ENCODE measurements at places on chromosomes 12 and 14. TPM values are rescaled to one million over a fixed set of nuclear protein-coding genes. Genes with fewer than 3 reads are reported as not detected.

Gene EMP1
- total RNA-seq, result 1.4 TPM

- no peak for DNase-seq
Observed at GRCh38 chr12:56781726-56782125, 18.6 kb downstream of the HSD17B6 start.

Gene DAD1
- 147 TPM for total RNA-seq

GRCh38 chr12:124388038-124388671 is 93.3 kb downstream of the RFLNA start:
- no peak for DNase-seq

Gene RNASE7
- not detected for total RNA-seq

All from natural killer cell treated with Interleukin-12 subunit alpha and Interleukin-12 subunit beta and Interleukin-15 and Interleukin-18, amount 100 ng/mL, for 72 hours (primary cell).